ENCODE measurements at places on chromosomes 6 and 20.

DNA sequence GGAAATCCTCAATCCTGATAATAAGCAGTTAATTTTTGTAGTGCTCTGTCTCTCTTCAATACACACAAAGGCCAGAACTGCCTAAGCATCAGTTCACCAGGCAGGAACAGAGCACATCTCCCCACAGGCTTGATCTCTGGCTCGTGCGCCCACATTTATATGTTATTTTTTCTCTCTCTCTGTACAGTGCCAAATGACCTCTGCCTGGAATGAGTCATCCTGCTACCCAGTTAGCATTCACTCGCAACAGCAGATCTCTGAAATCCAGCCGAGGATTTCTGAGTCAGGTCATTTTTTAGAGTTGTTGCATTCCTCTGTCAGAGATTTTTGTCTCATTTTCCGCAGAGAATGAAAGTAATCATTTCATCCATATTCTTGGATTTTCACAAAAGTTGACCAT, 107.1 kb downstream of the COL12A1 start:
- DNase-seq: no peak

DNA sequence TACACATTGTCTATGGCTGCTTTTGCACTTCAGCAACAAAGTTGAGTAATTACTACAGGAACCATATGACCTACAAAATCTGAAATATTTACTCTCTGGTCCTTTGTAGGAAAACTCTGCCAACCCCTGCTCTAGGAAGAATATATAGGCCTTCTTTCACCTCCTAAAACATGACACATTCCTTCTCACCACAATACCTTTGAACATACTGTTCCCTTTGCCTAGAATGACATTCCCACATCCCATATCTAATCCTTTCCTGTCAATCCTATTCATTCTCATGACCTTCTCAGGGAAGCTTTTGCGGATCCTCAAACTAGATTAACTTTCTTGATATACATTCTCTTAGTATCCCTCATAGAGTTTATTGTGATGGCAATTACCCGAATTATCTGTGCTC, 18.0 kb upstream of the NCOA6 start:
- no peak for DNase-seq

DNA sequence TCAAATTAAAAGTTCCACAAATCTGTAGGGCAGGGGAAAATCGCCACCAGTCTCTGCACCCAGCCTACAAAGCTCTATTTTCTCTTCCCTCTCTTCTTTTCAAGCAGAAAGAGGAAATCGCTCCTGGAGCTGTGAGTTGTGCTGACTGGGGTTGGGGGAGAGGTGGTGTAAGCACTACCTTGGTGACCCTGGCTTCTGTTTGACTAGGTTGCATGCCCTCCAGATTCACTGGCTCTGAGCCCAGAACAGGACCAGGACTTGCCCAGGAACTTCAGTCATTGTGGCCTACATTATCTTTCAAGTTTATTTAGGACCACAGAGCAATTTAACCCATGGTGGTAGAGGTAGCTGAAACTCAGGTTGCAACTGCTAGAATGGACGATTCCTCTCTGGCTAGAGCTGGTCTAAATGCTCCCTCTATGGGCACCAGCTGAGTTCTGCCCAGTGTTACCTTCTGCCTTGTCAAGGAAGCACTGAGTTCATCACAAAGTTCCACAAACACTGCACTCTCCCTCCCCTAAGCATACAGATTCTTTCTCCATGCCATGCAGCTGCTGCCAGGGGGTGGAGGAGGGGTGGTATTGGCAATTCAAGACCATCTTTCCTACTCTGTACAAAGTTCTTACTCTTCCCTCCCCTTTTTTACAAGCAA, 122.0 kb upstream of the BMP5 start:
- no peak for DNase-seq

- no peak for DNase-seq
Measured at GRCh38 chr6:3782876-3783832, 31.6 kb upstream of the PXDC1 start.

- no peak for DNase-seq
Measured at GRCh38 chr6:12898603-12899002, 182.0 kb downstream of the PHACTR1 start.

GRCh38 chr6:157989541-157990289, 8.1 kb downstream of the SYNJ2 start:
- DNase-seq: no peak

DNA sequence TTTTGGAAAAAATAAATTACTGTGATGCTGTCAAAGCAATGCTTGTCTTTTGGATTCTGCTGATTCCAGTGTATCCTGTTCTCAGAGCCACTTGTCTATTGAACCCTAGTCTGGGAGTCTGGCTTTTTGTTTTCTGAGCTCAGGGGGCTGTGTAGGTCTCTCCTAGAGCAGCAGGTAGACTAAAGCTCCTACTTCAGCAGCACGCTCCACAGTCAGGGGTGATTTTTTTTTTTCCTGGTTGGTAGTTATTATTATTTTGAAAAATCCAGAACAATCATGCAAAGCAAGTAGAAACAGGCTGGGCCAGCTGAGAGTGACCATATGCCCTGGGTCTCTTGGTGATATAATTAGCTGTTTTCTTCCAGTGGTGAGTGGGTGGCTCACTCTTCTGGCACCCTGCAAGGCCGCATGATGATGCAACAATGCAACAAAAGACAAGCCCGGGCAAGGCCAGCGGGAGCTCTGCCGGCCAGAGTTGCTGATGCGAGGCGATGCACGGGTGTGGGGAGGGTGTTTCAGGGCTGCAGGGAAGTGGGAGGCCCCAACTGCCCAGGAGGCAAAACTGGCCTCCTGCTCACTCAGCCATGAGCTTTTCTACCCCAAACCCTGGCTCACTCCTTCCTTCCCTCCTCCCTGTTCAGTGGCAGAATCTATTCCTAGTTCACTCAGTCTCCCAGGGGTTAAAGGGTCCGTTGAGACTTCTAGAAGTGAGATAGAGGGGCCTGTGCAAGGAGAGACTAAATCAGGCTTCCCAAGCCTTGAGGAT, 11.5 kb upstream of the CDKN1A start:
- no peak for DNase-seq

DNA sequence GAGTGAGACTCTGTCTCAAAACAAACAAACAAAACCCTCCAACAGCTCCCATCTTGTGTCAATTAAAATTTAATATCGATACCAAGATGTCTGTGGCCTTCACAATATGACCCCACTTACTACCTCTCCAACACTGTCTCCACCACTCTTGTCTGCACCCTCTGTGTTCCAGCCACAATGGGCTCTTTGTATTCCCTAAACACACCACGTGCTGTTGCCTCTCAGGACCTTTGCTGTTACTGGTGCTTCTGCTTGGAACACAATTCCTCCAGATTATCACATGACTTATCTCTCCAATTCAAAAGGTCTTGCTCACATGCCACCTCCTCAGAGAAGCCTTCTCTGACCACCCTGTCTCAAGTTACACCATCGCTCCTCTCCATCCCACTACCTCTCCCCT, 6.0 kb upstream of the HCK start:
- DNase-seq: no peak

DNA sequence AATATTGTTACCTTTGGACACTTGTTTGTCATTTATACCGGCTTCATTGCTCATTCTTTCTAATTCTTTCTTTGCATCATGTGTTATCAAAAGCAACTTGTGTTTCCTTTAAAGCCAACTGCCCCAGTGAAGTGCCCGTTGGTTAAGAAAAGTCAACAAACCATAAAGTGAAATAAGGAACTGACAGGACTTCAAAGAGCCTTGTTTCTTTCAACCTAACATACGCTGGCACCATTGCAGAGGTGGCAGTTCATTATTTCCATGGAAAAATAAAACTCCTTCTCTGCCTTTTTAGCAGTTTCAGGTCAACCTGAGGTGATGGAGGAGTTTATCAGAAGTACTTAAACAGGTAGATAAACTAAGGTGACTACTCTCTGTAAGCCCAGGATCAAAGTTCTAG, 28.8 kb downstream of the FERMT1 start:
- no peak for DNase-seq

DNA sequence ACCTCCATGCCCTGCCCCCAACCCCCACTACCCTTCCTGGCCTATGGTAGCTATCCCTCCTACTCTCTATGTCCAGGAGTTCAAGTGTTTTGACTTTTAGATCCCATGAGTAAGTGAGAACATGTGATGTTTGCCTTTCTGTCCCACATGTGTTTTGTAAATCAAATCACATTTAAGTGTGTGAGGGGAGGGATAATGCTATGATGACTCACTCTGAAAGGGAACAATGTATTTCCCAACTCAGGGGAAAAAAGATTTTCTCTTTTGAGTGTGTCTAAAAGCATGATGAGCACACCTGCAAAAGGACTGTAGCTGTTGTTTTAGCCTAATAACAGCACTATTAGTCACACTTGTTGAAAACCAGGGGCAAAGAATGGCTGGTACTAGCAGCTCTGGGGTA, 193.7 kb downstream of the GJA10 start:
- DNase-seq: no peak

GRCh38 chr6:52953911-52954839, 40.9 kb downstream of the GSTA4 start:
- DNase-seq: no peak

DNA sequence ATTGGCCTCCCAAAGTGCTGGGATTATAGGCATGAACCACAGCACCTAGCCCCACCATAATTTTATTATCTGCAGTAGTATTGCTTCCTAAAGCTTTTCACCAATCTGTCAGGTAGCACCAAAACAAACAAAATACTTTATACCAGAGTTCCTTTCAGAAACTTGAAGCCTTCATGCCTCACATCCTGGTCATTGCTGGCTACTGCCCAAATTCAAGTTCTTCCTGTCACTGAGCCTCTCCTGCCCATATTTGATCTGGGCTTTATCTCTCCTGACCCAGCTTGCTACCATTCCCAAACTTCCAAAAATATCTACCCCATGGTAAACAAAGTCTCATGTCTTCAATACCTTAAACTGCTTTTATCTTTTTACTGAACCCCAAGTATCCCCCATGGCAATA, 34.9 kb upstream of the DST start:
- no peak for DNase-seq

- DNase-seq: no peak
Measured at GRCh38 chr6:18447552-18447951, 60.4 kb downstream of the RNF144B start.

DNA sequence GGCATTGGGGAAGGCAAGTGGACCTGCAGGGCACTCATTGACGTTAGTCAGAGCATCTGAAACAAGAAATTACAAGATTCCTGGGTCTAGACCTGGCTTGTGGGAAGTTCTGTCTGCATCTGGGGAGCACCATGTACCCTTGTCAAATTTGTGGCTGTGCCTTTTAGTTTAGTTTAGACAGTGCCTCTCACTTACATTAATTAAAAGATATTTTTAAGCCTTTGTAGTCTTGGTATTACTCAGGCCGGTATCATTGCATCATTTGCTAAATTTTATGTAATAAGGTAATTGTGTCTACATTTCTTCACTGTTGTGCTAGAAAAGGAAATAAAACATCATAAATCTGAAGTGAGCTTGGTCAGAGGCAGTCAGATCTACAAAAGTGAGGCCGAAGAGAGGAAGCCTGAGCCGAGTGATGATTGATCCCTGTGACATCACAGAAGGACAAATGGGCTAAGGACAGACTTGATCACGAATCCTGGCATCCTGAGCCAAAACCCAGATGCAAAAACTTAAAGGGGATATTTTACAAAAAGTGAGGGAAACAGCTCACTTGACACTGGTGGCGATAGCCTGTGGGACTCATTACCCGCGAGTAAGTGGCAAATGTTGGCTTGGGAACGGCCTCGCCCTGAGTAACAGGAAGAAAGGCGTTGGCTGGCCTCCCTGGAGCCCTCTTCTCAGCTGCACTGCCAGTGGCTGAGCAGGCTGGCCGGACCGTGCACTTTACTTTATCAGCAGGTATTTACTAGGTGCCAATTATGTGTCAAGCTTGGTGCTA, 106.5 kb downstream of the TCP11 start:
- no peak for DNase-seq

- DNase-seq: no peak
Measured at GRCh38 chr20:63293456-63293855, 470 bp downstream of the COL20A1 start.

Measured in activated T-cell treated with anti-CD3 and anti-CD28 coated beads for 24 hours (primary cell).